ENCODE measurements at places on chromosomes 11 and 22.

GRCh38 chr11:47411884-47412746 is 3.7 kb downstream of the SLC39A13 start:
- DNase-seq, result peak; percentile 40

DNA sequence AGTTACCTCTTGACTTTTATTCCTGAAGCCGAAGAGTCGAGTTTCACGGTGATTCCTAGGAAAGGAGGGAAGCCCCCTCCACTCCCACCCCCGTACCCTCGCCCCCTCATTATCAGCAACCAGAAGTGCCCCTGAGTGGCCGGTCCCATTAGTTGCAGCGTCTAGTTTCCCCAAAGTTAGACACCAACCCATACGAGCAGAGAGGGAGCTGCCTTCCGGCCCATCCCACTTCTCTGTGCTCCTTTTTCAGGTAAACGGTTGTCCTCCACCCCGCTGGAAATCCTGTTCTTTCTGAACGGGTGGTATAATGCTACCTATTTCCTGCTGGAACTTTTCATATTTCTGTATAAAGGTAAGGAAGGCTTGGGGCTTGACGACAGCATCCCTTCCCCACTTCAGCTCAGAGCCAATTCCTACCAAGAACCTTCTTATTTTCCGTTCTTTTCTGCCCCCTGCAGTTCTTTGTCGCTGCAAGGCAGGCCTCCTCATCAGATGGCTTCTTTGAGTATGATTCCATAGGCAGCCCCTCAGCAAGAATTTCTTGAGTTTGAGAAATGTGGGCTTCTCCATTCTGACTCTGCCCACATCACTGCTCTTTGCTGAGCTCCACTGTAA is 701 bp downstream of the TMEM216 start:
- no peak for DNase-seq

DNA sequence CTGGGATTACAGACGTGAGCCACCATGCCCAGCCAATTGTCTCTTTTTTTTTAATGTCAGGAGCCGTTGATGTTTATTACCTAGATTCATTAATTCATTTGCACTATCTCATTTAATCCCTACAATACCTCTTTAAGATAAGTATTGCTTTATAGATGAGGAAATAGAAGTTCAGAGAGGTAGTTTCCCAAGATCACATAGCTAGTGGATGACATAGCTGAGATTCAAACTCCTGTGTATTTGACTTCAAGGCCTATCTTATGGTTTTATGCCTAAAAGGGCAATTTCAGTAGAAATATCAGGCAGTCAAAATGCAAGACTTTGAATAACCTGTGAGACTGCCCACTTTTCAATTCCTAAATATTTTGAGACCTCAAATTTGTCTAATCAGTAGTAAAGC is 66.5 kb downstream of the PPME1 start:
- DNase-seq, result no peak

DNA sequence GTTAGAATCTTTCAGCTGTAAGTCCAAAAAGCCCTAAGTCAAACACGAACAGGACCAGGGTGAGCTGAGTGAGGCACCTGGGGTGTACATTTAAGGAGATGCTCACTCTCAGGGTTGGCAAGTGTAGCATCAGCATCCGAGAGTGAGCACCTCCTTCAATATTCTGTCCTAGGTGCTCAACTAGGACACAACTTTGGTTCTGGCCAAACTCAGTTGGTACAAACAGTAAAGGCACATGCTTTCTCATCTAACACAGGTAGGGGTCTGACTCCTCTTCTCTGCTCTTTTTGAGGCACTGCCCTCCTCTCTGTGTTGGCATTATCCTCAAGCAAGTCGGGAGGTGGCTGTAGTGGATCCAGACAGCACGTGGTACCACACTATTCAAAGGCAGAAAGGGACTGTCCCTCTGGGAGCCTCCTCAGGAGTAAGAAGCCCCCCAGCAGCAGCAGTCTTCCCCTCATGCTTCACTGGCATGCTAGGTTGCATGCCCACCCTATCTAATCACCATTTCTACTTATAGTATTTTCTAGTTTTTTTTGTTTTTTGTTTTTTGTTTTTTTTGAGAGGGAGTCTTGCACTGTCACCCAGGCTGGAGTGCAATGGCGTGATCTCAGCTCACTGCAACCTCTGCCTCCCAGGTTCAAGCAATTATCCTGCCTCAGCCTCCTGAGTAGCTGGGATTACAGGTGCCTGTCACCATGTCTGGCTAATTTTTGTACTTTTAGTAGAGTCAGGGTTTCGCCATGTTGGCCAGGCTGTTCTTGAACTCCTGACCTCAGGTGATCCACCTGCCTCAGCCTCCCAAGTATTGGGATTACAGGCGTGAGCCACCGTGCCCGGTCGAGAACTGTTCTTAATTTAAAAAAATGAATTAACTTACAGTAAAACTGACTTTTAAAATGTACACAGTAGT is 14.7 kb upstream of the MAPK1 start:
- no peak for DNase-seq

DNA sequence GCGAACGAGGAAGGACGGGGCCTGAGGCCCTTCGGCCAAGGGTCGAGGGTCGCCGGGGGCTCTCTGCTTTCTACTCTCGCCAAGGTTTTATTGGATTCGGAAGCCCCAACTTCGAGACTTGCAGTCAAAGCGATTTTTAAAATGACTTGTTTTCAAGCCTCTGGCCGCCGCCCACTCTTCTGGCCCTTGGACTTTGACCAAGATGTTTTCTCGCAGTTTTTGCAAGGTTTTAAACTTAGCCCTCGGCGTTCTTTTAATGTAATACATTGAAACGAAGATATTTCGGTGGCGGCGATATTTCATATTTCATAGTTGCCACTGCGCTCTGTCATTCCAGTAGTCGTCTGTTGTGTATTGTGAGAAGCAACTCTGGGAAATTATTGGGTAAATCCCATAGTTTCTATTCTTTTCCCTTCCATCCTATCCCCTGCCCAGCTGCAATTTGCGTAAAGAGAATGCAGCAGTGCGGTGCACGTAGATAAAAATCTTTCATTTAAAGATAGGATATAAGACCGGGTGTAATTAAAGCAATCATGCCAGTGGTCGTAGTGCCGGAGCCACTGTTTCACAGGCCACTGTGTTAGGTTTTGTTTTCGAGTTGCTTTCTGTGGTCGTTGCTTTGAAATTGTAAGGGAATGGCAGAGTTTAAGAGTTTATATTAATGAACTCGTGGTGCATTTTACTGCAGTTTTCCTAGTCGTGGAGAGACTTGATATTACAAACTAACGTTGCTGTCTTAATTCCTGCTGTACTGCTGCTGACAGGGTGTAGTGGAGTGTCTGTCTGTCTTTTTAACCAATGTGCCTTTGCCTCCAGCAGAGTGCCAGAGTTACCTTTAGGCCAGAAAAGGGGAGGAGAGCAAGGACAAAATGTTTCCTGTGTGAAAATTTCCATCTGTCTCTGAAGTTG is 702 bp downstream of the BIRC2 start:
- peak; percentile 57 for DNase-seq

DNA sequence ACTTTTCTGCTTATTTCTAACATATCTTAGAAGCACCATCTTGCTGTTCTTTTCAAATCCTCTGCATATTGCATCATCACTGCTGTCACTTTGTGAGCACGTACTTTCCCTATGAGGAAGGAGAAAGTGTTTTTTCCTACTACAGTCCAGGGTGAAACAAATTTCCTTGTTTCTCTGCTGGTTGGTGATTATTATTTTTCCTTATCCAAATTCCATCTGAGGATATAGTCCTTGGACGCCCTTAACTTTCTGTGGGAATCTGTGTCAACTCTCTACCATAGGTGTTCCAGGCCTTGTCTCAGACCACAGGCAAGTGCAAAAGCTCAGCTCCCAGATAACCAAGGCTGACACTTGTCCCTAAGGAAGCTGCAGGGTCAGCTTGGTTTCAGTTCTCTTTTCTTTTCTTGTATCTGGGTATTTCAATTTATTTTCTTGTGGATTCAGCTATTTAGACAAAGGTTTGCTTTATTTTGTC is 29.4 kb upstream of the LYVE1 start:
- no peak for DNase-seq

DNA sequence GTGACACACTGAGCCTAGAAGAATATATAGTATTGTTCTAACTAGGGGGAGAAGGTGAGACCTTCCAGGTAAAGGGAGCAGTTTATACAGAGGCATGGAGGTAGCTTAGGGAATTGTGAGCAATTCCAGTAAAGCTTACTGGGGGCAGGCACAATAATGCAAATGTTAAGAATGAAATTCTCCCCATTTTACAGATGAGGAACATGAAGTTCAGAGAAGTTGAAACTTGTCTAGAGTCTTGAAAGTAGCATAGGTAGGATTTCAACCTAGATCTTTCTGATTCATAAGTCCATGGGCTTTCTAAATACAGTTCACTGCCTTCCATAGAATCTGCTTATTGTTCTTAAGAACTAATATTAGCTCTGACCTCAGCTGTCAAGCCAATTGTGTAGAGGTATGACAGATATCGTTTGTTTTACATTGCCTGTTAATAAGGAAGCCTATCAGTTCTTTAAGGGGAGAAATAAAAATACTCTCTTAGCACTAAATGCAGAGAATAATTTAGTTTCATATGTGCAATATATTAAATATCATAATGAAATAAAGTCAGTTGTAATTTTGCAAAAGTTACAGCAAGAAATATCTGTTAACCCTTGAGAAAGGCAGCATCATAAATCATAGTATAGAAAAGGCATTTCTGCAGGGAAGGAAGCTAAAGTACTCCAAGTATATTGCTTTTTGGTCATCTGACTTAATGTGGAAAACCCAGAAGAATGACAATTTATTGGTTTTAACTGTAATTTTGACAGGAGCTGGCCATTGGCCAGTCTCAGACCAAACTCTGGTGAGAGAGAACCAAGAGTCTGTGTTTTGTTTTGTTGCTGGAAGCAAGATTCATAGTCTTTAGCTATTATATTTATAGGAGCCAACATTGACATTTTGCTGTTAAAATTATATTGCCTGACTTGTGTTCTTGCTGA is 181.8 kb downstream of the UVRAG start:
- DNase-seq, result no peak

DNA sequence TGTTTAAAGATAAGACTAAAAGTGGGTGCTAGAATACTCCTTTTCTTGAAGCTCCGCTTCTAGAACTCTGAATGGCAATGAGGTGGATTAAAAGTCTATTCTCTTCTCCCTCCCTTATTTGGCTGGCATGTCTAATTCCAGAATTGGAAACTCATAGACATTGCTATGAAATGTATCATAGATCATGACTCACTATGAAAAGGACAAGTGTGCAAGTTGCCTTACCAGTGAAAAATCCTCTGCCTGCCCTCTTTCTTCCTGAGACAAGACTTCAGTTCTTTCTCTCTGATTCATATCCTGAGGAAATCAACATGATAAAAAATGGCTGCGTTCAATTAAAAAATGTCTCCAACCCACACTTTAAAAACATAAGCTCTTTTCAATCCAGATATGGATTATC is 73.2 kb upstream of the BLID start:
- no peak for DNase-seq

GRCh38 chr11:79150966-79151365 is 289.9 kb downstream of the TENM4 start:
- no peak for DNase-seq

GRCh38 chr22:40480996-40481395 is 110.6 kb downstream of the SGSM3 start:
- no peak for DNase-seq

DNA sequence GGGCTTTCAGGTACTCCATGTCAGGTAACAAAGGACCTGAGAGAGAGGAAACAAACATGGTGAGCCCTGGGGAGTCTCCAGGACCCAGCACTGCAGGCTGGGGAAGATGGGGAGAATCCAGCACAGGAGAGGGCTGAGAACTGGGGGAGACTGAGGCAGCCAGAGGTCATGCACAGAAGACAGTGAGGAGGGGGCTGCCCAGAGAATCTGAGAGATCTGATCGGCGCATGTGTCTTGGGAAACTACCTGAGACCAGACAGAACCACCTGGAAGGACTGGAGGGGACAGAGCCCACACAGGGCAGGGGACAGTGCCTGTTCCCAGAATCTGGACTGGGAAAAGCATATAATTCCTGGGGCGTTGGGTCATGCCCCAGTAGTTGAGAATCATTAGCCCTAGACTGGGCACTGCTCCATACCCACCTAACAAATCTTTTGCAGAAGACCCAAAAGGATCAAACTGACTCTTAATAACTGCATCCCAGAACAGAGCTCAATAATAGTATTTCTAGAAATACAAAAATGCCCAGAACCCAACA is 20.0 kb upstream of the COMT start:
- no peak for DNase-seq

GRCh38 chr22:29780748-29781676 is 13.8 kb downstream of the UQCR10 start:
- DNase-seq, result no peak

- no peak for DNase-seq
Observed at GRCh38 chr11:93845181-93846092, 5.0 kb downstream of the VSTM5 start.

DNA sequence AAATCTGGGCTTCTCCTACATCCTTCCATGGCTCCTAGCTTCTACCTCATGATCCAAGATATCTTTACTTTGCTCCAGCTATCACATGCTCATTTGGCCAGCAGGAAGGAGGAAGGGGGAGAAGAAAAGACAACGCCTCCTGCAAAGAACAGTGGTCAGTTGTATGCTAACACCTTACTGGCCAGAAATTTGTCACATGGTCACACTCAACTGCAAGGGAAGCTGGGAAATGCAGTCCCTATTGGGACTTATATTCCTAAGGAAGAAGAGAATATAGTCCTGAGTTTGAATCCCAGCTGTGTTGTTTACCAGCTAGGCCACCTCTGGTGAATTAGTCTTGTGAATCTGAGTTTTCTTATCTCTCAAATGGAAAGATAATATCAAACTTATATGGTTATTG is 272.0 kb downstream of the BLID start:
- DNase-seq, result no peak

DNA sequence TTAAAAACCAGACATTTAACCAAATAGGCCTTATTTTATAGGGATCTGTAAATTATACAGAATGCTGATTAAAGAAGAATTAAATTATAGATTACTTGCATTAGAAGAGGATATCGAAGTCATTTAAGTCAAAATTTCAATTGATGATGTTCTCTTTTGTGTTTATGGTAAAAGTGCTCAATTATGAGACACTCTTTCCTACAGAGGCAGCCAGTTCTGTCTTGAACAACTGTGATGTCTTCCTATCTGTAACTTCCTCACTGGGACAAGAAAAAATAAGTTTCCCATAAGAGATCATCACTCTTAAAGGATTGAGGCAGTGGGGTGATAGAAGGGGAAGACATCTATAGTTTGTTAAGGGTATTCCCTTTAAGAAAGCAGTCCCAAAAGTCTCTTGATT is 613.5 kb downstream of the INSC start:
- no peak for DNase-seq

DNA sequence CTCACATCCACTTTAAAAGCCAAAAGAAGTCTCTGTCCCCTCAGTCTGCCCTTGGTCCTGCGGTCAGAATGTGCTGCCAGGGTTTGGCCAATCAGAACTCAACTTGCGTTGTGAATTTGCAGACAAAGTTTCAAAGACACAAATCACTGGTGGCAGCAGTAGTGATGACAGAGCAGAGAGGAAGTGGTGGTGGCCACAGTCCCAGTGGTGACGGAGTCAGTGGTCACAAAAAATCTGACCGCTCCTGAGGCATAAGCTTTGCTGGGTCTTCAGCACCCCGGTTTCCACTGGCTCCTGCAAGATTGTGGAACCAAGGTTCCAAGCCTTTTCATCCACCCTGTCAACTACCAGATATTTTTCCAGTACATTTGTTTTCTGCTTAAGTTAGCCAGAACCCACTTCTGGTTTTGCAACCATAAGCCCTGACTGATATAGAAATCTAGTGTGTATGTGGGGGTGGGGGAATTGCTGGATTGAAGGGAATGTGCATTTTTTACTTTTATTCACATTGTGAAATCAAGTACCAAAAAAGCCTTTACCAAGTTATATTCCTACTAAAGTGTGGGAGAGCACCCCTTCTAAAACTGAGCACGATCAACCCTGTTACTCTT is 112.3 kb downstream of the TMPRSS5 start:
- DNase-seq, result no peak

All from hypothalamus (tissue), 51 donors.